Urinary bladder (tissue), 4 donors: ENCODE measurements at places on chromosomes 7 and 10. TPM values are rescaled to one million over a fixed set of nuclear protein-coding genes. Genes with fewer than 3 reads are reported as not detected.

The NOM1 gene
- 24.7 TPM for total RNA-seq

The PEX1 gene
- 63.7 TPM for total RNA-seq

The KRIT1 gene
- 118 TPM for total RNA-seq

The MYH16 gene
- total RNA-seq = not detected

DNA sequence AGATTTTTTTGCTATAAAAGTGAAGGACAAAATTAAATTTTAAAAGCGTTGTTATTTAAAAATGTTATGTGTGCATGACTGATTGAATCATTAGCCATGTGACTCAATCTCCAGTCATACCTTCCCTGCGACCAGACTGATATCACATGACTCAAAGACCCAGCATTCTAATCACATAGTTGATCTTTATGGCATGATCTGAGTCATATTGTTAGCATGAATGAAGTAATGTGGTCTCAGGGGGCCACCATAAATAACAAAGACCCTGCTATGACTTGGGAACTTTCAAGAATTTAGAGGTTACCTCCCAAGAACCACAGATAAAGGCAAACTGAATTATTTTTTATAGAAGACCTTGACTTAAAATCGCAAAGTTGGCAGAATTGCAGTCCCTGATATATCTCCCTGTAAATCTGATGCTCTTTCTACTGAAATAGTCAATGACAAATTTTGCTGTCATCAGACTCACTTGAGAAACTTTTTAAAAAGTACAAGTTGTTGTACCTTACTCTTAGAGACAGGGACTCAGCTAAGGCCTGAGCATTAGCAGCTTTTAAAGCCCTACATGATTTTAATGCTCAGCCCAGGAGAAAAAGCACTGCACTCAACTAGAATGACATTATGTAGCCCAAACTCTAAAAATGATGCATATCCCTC lies 717.3 kb downstream of the XPNPEP1 start:
- no peak for DNase-seq

DNA sequence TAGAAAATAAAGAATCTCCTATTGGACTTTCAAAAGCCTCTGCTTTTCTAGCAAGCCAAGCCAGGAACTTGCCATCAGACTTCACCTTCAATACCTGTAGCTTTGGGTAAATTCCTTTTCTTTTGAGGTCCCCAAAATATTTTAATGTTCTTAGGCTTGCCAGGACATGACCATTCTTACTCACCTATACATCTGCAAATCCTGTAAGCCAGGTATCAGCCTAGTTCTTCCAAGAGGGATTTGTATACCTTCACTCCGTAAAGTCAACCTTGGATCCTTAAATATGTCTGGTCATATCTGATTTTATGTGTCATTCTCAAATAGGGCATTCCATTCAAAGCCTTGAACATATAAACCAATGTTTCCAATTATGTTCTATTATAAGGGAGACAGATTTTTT lies 210.6 kb upstream of the CELF2 start:
- no peak for DNase-seq

DNA sequence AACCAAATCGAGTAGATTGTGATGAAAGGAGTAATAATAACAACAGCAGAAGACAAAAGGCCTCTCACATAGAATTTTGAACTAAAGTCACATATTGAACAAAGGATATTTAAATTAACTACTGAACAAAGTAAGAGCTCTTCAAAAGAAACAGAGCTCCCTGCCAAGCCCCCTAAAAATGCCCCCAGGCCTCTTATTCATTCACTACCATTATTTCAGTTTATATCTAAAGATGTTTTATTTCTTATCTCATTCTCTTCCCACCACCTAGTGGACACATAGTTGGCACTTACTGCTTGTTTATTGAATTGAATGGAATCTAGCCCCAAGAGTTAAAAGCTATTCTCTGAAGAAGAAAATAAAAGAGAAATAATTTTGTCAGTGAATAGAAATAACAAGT lies 37.4 kb downstream of the VCL start:
- no peak for DNase-seq

DNA sequence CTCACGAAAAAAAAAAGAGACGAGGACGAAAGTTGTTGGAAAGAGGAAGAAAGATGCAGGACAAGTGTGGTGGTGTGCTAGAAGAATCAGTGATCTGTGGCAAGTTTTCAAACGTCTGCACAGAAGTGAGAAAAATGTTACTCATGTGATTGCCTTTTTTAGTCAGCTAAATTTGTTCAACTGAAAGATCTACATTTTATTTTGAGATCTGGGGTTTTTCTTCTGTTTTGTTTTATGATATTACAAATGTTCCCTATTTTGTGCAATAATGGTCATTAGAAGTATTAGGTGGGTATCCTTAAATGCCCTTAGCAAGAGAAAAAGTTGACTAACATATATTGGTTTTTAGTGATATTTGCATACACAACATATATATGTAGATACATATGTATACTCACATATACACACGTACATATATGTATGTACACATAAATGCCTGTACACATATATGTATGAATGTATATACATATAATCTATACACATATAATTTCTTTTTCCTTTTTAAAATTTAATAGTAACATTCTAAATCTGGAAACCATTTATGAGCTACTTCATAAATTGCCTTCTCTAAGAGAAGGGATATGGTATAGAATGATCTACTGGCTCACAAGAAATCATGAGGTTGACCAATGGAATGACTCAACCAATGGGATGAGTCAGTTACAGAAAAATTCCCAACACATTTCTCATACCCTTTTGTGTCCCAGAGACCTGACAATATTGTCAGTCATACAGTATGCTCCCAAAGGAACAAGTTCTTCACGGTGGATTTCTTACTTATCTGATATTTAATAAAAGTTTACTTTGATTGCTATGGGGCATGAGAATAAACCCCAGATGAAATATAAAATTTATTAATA lies 38.4 kb downstream of the SLC39A12 start:
- no peak for DNase-seq

DNA sequence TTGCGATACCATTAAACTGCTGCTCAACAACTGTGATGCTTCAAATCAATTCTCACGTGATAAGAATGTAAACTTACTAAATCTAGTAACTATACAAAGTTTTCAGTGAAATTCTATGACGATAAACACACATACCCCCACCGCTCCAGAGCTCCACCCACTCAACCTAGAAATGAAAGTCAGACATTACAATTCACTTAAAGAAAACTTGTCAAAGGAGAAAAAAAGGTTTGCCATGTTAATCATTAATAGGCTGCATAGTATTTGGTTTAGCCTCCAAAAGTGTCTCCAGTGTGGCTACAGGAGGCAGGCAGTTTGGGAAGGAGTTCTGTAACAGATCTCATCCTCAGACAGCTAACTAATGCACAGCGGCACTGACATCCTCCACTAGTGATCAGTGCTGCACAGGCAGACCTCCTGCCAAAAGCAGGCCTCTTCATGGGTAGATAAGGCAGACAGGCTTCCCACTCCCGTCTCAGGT lies 3.1 kb downstream of the HERPUD2 start:
- no peak for DNase-seq

GRCh38 chr10:22365644-22366434 lies 20.5 kb downstream of the SPAG6 start:
- no peak for DNase-seq

DNA sequence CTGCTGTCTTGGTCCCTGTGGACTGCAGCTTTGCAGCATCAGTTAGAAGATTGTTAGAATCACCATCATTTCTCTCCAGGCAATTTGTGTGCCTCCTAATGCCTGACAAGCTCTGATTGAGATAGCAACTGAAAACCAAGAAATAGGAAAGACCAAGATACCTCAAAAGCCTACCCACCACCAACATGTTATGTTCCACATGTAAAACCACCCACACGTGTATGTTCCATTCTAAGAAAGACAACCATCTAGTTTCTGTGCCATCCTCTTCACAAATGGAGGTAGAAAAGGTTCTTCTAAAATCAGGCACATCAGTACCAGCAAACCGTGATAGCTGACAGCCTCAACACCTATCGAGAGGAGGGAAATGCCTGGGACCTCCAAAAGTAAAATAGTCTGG lies 46.9 kb downstream of the TASOR2 start:
- no peak for DNase-seq

DNA sequence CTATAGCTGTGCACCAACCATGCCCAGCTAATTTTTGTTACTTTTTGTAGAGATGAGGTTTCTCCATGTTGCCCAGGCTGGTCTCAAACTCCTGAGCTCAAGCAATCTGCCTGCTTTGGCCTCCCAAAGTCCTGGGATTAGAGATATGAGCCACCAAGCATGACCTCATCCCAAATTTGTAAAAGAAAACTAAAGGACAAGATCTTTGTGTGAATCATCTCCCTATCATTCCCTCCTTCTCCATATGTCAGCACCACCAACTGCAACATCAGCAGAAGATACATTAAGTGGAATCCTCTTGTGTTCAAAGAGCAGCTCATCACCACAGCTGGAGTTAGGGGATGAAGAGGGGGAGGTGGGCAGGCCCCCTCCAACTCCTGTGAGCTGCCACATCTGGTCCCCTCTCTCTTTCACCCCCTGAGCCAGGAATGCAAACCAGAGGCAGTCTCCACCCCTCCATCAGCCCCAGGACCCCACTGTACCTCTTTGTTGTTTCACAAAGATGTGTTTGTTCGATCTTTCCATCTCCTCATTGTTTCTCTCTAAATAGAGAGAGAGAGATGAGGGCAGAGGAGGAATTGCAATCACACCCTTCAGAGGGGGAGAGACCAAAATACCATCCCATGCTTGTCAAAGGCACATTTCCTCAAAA lies 47.3 kb upstream of the PIP4K2A start:
- DNase-seq = no peak

DNA sequence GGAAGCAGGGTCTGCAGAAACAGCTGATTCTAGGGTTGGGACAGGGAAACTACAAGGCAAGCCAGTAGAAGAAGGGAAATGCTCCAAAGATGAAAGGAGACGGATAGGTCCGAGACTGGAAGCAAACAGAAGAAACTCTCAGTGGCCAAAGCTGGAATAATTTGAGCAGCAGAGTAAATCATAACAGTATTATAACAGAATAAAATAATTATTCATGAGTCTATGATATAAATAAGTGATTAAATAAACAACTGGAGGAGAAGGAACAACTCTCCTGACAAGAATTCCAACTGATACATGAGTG lies 27.6 kb downstream of the EZH2 start:
- no peak for DNase-seq

GRCh38 chr10:92832998-92833650 lies 15.2 kb upstream of the EXOC6 start:
- DNase-seq = no peak

- no peak for DNase-seq
Observed at GRCh38 chr10:48587101-48587500, 17.8 kb downstream of the ARHGAP22 start.

DNA sequence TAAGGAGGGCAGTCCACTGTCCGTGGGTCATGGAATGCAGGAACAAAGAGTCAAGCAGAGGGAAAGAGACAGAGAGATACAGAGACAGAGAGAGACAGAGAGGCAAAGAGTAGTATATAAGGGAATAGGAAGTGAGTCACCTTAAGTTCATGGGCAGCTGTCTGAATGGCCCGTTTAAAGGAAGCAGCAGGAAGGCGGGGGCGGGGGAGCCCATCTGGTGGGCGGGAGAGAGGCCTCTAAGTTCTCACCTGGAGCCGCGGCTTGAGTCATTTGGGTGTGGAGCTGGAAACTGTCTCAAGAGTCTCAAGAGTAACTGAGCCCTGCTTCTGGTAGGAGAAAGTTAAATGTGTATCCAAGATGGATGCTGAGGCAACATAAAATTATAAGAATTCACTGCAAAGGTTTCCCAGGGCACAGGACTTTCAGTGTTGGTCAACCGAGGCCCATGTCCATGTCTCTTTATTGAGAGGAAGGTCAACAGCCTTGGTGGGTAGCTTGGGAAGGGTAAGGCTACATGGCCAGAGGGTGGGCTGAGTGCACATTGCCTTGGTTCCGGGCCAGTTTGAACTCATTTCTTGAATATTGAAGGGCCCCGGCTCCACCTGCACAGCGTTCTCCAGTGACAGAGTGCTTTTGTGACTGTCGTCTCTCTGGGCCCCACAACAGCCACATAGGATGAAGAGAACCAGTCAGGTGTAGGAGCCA lies 85.5 kb upstream of the CACUL1 start:
- no peak for DNase-seq
